Effector memory CD4-positive, alpha-beta T cell (primary cell): ENCODE measurements at places on chromosomes 12 and 14.

GRCh38 chr12:71848212-71848611 is 8.7 kb downstream of the TBC1D15 start:
- DNase-seq: no peak
- no peak overlapping the region for H3K27ac ChIP-seq
- H3K4me1 ChIP-seq: no peaks in the 10 kb centered on the region
- no peaks in the 10 kb centered on the region for H3K27me3 ChIP-seq
- H3K4me3 ChIP-seq: no peak overlapping the region
- peaks cover 17% of the 10 kb centered on the region for H3K36me3 ChIP-seq

DNA sequence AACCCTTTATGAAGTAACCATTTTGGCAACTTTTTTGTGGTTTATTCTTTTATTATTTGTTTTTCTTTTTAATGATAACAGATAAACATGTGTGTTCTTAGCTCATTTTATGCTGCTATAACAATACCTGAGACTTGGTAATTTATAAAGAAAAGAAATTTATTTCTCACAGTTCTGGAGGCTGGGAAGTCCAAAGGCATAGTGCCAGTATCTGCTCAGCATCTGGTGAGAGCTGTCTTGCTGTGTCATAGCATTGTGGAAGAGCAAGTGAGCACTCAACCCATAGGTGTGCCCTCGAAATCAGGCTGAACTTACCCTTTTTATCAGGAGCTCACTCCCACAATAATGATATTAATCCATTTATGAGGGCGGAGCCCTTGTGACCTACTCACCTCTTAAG is 8.0 kb upstream of the SCFD1 start:
- no peaks in the 10 kb centered on the region for H3K36me3 ChIP-seq
- H3K4me1 ChIP-seq: no peaks in the 10 kb centered on the region
- no peak overlapping the region for H3K4me3 ChIP-seq
- H3K27ac ChIP-seq: no peak overlapping the region
- no peaks in the 10 kb centered on the region for H3K27me3 ChIP-seq

- H3K4me1 ChIP-seq: no peaks in the 10 kb centered on the region
- H3K27ac ChIP-seq: no peak overlapping the region
- H3K4me3 ChIP-seq: no peak overlapping the region
Observed at GRCh38 chr12:56517854-56518253, 3.8 kb upstream of the RBMS2 start.

- no peak for DNase-seq
- no peak overlapping the region for H3K27ac ChIP-seq
- H3K4me1 ChIP-seq: no peaks in the 10 kb centered on the region
- no peaks in the 10 kb centered on the region for H3K27me3 ChIP-seq
- peaks cover 3% of the 10 kb centered on the region for H3K36me3 ChIP-seq
Observed at GRCh38 chr12:19323805-19324204, 115.5 kb upstream of the AEBP2 start.

DNA sequence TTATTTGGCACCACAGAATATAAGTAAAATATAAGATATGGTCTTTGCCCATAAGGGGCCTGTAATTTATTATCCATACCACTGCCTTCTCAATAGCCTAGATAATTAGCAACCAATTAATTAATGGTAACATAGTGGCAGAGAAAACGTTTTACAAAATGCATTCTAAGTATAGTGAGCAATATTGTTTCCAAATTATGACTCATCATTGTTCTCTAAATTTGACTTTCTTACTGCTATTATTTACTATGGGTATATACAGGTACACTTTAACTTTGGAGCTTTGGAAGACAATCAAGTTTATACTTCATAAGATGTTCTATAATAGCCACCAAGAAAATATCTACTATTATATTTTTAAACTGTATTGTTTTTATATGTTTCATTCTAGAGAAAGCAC is 26.7 kb downstream of the DCP1B start:
- H3K27me3 ChIP-seq: no peaks in the 10 kb centered on the region
- H3K4me1 ChIP-seq: no peaks in the 10 kb centered on the region
